ENCODE measurements at places on chromosomes 4 and X.

DNA sequence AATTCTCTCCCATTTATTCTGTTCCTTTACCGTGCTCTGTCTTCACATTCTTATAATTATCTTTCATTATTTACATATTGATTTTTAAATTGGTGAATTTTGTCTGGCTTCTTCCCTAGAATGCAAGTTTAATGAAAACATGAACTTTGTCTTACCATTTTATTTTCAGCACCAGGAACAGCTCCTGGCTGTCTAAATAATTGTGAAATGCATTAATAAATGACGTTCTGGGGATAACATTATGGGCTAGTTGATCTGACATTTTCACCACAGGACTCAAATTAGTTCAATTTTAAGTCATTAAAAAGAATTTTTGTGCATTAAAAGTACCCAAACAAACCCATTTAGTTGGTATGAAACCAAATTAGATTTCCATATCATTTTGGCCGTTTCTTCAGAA lies 97.5 kb downstream of the KCTD8 start:
- DNase-seq = no peak

GRCh38 chr4:84971319-84971932 lies 4.9 kb upstream of the WDFY3 start:
- DNase-seq = no peak

GRCh38 chr4:152974468-152975379 lies 38.6 kb downstream of the FHDC1 start:
- DNase-seq = no peak

GRCh38 chr4:15232366-15233263 lies 195.2 kb upstream of the C1QTNF7 start:
- DNase-seq = no peak

- DNase-seq = no peak
Measured at GRCh38 chr4:176469546-176469945, 149.8 kb downstream of the SPCS3 start.

- no peak for DNase-seq
Measured at GRCh38 chr4:37865450-37865849, 25.4 kb upstream of the TBC1D1 start.

GRCh38 chr4:15234856-15235126 lies 193.0 kb upstream of the C1QTNF7 start:
- no peak for DNase-seq

DNA sequence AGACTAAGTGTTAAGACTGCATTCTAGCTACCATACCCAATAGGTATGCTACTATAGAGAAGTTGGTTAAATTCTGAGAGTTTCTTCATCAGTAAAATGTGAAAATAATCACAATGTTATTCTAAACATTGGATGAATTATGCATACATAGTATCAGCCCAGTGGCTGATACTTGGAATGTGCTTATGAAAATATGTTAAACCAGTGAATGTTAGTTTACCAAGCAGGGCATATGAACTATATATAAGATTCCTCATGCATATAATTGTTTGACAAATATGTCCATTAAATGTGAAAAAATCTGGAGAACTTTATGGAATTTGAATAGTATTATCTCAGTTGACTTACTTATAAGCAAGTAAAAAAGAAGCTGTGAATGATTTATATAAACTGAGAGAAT lies 296.1 kb downstream of the IL15 start:
- no peak for DNase-seq

- DNase-seq = no peak
Measured at GRCh38 chr4:128979934-128980333, 113.4 kb downstream of the SCLT1 start.

GRCh38 chrX:71475785-71476540 lies 56.9 kb upstream of the OGT start:
- no peak for DNase-seq

GRCh38 chr4:25786497-25787065 lies 76.2 kb downstream of the SEL1L3 start:
- DNase-seq = no peak

DNA sequence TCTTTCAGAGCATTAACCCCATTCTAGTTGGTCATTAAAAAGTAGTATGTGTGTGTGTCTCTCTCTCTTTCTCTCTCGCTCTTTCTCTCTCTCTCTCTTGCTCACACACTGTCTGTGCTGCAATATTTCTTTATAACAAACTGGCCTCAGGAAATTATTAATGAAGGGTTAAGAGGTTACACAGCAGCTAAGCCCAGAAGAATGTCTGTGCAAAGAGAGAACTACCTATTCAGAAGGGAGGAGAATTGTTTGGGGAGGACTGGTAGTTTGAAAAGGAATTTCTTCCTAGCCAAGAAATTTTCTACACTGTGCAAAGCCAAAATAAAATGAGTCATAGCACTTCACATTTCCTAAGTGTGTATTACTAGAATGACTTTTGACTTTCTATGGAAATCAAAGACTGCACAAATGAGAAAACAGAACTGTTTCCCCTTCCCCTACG lies 22.2 kb downstream of the PDGFC start:
- no peak for DNase-seq

- no peak for DNase-seq
Measured at GRCh38 chr4:166252487-166253402, 379.7 kb downstream of the TLL1 start.

- no peak for DNase-seq
Measured at GRCh38 chrX:77527233-77528001, 80.2 kb downstream of the FGF16 start.

DNA sequence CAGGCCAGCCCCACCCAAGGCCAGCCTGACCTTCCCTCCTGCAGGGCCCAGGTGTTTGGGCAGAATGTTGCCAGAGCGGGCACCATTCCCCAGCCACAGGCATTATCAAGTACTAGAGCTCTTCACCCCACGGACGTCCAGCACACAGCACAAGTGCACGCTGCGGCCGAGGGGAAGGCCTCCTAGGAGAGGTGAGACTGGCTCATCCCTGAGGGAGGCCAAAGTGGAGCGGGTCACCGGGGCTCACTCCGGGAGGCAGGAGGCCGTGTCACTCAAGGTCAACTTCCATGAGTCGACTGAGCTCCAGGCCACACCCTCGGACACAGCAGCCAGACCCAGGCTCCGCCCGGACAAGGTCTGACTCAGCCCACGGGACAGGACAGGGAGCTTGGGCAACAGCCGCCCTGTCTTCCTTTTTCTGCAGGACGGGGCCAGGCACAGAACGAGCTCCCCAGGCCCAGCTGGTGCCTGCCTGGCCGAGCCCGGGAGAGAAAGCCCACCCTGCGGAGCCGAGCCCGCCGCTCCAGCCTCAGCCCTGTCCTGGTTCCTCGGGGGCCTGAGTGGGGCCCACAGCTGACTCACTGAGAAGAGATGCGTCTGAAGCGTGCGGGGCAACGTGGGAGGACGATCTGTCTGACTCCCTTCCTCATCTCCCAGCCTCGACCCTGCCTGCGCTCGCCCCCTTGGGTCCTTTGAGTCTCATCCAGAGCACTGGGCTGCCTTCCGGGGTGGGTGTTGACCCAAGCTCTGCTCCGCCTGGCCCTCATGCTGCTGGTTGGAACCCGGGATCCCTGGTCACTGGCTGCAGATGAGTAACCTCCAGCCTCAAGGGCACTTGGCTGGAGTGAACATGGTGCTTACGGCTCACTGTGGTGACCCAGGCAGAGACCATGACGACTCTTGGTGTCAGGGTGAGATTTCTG lies 1.6 kb downstream of the SLC49A3 start:
- peak; percentile 77 for DNase-seq

DNA sequence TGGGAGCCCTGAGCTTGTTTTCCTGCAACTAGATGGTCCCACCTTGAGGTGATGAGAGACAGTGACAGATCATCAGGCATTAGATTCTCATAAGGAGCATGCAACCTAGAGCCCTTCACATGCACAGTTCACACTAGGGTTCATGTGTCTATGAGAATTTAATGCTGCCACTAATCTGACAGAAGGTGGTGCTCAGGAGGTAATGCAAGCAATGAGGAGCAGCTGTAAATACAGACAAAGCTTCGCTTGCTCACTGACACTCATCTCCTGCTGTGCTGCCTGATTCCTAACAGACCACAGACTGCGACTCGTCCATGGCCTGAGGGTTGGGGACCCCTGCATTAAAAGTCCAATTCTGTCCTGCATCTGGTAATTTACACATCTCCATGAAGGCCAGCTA lies 141.6 kb downstream of the KCNIP4 start:
- DNase-seq = no peak

- no peak for DNase-seq
Measured at GRCh38 chr4:5137927-5138326, 86.6 kb downstream of the STK32B start.

DNA sequence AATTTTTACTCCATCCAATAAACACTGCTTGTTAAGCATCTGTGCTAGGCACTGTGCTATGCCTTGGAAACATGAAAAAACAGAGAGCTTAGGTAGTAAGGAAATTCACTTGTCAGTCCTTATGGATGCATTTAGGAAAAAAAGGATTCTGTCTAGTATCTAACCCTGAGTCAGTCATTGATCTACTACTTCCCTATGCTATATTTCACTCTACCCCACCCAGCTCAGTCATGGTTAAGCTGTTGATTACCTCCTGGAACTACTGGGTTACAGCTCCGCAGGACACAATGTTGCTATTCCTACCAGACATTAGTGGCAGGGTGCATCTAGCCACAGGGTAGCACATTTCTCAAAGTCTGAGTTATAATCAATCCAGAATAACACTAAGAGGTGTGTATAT lies 2.9 kb upstream of the USP53 start:
- no peak for DNase-seq

DNA sequence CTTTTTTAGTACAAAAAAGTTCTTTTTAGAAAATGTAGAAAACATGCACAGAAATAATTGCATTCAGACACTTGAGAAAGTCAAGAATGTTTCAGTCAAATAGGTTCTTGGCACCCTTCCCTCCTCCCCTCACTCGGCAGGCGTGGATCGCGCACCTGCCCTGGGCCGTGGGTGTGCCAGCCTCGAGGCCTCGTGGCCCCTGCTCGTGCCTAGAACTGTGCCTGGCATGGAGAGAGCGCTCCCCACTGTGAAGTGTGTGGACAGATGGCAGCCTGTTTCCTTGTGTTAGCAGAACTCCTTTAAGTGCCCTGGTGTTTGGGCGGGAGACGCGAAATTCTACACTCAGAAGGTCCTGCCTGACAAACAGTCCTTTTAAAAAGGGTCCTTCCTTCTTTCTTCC lies 14.7 kb downstream of the RGS12 start:
- no peak for DNase-seq

DNA sequence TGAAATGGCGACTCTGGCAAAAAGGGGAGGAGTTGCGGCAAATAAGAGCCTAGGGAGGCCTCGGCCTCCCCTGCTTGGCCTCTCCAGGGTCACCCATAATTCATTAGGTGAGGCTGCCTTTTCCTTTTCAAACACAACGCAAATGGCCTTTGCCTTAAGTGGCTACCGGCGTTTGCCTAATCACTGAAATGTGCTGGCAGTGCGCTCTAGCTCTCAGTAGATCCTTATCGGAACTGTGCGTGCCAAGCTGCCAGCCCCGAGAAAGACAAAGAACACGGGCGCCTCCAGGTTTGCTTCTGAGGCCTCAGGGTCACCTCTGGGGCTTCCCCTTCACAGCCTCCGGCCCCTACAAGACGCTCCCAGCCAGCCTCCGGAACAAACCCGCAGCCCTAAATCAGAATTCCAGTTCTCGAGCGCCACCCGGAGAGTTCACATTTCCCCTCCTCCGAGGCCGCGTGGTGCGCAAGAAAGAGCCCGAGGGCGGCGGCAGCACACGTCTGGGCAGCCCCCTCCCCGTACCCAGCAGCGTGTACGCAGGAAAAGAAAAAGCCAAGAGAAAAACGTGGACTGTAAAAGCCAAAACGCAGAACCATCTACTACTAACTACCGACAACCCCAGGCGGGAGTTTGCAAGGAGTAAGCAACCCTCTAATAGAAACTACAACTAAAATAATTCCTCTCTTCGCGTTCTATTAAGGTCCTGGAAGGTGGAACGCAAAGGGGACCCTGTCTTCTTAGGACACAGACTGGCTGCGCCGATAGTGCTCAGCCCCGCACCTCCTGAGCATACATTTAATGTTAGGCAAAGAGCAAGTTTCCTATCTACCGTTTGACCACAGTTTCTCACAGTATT lies 76.5 kb upstream of the BCOR start:
- no peak for DNase-seq

GRCh38 chrX:71638409-71638808 lies 20.1 kb upstream of the CXCR3 start:
- no peak for DNase-seq

- DNase-seq = peak; percentile 23
Measured at GRCh38 chr4:148445071-148445859, 3.1 kb upstream of the NR3C2 start.

DNA sequence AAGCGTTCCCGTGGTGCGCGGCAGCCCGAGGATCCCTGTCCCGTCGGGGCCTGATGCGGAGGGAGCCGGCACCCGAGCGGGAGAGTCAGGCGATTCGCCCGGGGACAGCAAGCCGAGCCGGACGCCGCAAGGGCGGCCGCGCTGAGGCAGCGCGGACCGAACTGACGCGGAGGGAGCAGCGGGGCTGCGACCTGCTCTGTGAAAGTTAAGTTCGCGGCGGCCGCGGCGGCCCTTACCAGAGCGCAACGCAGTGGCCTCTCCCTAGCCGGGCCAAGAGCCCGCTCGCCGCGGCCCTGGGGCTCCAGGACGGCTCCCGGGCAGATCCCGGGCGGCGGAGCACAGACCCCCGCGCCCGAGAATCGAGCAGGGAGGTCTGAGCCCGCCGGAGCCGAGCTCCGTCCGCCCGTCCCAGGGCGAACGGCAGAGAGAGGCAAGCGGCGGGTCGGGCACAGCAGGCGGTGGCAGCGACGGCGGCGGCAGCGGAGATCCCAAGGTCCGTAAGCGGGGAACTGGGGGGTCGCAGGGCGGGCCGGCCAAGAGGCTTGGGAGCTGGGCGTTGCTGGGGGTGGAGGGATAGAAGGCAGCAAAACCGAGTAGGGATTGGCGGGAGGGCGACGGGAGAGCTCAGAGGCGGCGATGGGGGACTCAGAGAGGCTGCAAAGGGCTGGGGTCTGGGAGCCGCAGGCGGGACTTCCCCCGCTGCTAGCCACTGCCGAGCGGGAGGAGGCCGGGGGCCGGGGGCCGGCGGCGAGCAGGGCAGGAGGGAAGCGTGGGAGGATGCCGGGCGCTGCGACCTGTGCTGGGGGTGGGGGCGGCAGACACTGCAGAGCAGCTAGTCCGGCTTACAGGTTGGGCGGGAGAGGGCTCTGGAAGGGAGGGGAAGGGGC lies 1.0 kb downstream of the GPR50 start:
- no peak for DNase-seq

DNA sequence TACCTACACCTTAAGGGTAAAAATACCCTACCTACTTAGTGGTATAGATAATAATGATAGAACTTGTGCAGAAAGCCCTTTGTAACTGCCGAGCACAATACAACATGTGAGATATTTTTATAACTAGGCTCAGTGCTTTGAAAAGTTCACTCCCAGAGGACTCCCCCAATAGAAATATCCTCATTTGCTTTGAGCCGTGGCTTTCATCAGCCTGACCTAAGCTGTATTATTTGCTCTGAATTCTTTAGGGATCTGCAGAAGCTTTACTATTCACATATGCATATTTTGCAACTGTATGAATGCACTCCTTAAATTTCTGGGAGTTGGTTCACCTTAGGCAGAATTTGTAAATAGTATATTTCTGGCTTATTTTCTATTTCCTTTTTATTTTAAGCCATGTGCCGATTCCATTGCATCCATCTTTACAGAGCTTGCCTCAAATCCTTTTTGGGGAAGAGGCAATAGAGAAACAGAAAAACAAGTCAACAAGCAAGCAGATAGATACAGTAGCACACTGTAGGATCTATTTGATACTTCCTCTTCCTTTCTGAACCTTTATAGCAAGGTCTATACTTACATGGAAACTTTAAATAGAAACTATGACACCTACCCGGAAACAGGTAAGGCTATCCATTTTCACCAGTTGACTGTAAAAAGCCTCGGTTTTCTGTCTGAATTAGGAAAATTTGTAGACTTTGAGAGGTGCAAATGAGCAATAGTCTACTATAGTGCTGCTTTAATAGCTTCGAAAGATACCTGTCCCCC lies 242.5 kb upstream of the VCX3A start:
- DNase-seq = no peak

- DNase-seq = no peak
Measured at GRCh38 chr4:107094976-107095375, 58.9 kb upstream of the DKK2 start.
